ENCODE measurements at places on chromosomes 2 and 18.

GRCh38 chr2:226873051-226873620 is 37.3 kb downstream of the RHBDD1 start:
- H3K4me1 ChIP-seq: no peaks in the 10 kb centered on the region
- no peak overlapping the region for H3K4me3 ChIP-seq
- no peaks in the 10 kb centered on the region for H3K27me3 ChIP-seq
- DNase-seq: no peak

- peaks cover 6% of the 10 kb centered on the region for H3K27me3 ChIP-seq
- peak; percentile 79 for DNase-seq
- peak overlapping the region; percentile 20 for H3K27ac ChIP-seq
These were observed 92.7 kb upstream of the KLF7 start for GRCh38 chr2:207258263-207258991.

DNA sequence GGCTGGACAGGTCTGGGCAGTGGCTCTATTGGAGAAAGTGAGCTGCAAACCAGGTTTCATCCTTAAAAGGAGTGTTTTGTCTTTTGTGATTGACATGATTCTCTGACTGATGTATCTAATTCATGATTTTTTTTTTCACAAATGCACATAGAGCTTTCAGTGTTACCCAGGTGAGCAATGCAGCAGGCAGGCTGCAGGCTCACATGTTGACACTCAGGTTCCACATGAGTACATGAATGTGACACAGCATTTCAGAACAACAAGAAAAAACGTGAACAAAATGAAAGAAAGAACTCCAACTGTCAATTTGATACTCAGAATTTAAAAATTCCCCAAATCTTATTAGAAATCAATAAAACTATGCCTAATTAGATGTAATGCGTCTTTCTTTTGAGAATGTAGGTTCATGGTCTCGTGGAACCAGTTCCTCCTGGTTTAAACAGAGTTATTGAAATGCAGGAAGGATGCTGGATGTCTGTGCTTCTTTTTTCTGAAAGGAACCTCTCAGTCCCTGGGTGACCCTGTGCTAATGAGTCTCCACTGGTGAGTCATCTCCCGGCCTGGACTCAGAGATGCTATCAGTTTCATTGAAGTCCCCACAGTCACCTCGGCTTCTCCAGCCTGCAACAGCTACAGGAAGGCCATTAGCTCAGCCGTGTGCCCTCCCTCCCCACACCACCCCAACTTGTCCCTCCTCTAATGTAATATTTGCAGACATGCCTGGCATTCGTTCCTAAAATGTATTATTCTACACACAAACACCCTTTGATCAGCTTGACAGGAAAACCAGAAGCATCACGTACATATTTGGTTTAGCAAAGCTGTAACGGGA is 430.4 kb downstream of the LPIN1 start:
- H3K36me3 ChIP-seq: no peaks in the 10 kb centered on the region
- no peak overlapping the region for H3K4me3 ChIP-seq
- H3K27ac ChIP-seq: no peak overlapping the region
- H3K4me1 ChIP-seq: peaks cover 8% of the 10 kb centered on the region
- peak; percentile 65 for DNase-seq
- no peaks in the 10 kb centered on the region for H3K27me3 ChIP-seq

- DNase-seq: no peak
- no peaks in the 10 kb centered on the region for H3K36me3 ChIP-seq
- no peaks in the 10 kb centered on the region for H3K4me1 ChIP-seq
- H3K27me3 ChIP-seq: no peaks in the 10 kb centered on the region
- no peak overlapping the region for H3K4me3 ChIP-seq
These were observed 246.3 kb upstream of the MYT1L start for GRCh38 chr2:2577407-2577831.
